Occipital lobe (tissue), 3 donors: ENCODE measurements at places on chromosomes 1 and 21.

DNA sequence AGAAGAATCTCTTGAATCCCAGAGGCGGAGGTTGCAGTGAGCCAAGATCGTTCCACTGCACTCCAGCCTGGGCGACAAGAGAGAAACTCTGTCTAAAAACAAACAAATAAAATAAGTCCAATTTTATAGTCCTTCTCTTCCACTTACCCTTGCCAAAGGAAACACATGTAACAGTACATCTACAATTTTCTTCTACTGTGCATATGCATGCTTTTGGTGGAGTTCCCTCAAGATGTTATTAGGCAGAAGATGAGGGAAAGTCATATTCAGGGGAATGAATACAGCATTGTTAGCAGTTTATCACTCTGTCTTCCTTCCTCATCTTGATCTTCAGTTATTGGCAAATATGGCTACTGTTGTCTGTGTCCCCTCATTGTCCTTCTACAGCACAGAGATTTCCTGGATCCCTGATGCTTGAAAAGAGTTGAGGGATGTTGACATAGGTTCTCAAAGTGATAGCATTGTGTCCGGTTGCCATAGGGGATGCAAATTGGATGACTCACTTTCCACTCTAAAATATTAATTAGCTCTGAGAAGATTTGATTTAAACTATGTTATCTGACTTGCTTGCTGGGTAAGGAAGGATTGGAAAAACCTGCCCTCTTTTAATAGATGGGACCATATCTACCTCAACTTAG is 1173.6 kb downstream of the KCNT2 start:
- DNase-seq: no peak

DNA sequence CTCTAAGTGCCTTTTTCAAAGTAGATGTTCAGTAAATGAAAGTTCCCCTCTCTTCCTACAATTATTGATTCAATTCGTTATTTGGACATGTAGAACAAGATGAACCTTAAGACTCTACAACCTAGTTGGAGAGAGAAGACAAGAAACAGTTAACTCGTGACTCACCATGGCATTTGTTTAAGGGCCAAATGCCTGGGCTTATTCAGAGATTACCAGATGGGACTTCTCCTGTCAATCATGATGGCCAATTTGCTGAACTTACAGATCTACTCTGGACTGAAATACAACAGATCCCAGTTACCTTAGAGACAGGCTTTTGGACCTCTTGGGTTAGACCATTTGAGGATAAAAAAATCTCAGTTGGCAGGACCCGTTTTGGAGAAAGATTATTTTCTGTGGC is 93.5 kb downstream of the C1orf94 start:
- no peak for DNase-seq

- DNase-seq: no peak
Measured at GRCh38 chr1:23421753-23422240, 2.8 kb downstream of the TCEA3 start.

GRCh38 chr1:51175278-51175677 is 60.8 kb upstream of the RNF11 start:
- DNase-seq: no peak

- no peak for DNase-seq
Measured at GRCh38 chr21:28932717-28933116, 60.0 kb downstream of the LTN1 start.

DNA sequence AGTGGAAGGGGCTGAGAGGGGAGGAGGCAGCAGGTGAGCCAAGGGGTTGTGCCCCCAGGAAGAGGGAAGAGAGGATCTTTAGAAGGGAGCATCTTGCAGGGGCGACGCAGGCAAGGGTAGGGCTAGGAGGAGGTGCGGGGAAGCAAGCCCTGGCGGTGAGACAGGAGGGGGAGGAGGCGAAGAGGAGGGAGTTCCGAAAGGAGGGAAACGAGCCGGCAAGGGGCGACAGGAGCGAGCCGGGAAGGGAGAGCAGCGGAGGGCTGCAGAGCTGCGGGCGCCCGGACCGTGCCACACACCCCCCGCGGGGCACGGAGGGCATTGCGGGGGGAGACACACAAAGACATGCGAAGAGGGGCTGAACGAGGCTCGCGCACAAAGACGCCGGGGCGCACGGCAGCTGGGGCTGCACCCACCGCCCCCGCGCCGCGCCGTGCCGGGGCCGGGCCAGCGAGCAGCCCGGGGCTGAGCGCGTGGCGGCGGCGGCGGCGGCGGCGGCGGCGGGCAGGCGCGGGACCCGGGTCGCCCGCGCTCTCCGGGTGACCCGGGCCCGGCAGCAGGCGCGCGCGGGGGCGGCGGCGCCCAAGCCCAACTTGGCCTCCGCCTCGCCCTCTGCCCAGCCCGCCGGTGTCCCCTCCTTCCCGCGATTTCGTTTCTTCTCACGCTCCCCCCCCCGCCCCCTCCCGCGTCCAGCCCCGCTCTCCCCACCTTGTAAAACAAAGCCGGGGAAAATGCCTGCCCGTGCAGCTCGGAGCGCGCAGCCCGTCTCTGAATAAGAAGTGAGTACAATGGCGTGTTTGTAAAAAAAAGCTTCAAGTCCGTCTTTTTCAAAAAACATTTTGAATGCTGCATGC is at the start of gene KCNK2:
Gene KCNK2 (plus strand): TSS at position 206 of the 851 bp plus-strand sequence. CDS start 649 bp downstream, outside the sequence.
- no peak for DNase-seq

DNA sequence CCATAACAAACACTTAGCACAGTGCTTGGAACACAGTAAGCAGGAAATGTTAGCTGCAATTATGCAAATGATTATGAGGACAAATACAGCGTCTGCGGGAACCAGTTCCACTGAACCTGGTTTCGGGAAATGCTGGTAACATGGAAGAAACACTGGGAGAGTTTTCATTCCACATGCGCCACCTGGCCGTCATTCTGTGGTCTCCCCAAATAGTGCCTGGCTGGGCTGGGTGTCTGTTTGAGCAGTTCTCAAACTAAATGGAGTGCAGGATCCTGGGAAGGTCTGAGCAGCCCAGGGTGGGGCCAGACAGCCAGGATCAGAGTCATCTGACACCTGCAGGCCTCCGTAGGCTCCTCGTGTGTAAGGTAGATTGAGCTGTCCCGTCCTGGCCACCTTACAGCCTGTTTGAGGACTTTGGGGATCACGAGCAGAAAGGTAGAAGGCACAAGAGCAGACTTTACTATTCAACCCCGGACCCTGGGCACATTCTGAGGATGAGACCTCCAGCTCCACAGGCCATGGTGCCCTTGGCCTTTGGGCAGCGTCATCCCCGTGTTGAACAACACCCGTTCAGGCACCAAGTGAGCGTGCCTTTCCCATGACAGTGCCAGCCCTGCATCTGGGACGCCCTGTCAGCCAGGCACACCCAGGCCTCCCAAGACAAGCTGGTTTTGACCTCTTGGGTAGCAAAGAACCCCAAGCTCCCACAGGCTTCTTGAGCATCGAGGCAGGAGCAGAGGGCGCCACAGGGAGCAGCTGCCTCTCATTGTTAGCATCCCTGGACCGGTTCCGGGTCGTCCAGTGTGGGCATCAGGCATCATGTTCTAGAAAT is 101.9 kb downstream of the PRDM2 start:
- no peak for DNase-seq

GRCh38 chr1:45015683-45016082 is 3.6 kb downstream of the UROD start:
- no peak for DNase-seq

- DNase-seq: no peak
Measured at GRCh38 chr1:18783705-18784481, 75.6 kb downstream of the TAS1R2 start.

GRCh38 chr1:182087719-182088350 is 26.3 kb upstream of the ZNF648 start:
- no peak for DNase-seq

DNA sequence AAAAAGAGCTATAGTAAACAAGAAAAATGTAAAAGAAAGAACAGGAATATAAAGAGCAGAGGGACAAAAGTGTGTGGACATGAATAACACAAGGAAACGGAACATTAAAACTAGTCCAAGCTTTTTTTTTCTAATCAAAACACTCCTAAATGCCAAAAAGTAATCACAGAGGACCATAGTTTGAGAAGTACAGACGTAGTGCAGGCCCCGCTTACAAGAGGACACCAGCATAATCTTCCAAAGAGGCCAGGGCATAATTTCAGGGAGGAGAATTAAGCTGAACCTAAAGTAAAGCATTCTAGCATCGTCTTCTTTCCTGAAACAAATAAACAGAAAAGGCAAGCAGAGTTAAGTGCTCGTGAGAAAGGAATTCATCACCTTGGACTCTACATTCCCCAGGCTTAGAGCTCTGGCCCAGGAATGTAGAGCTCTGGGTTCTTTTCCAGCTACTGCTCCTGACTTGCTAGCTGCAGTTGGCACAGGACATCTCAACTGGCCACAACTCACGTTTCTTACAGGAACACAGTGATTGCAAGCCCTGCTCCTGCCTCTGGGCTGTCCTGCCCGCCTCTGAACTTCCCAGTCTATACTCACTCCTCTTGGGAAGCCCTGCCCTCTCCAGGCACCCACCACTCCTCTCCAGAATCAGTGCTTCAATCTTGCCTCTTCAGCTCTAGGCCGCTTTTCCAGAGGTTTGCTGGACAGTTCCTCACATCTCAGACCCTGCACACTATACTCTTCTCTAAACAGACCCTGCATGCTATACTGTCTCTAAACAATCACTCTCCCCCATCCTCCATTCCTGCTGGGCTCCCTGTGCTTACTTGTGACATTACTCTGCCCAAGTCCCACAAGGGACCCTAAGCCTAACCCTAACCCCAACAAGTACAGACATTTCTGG is 9.8 kb downstream of the RGS8 start:
- DNase-seq: no peak

DNA sequence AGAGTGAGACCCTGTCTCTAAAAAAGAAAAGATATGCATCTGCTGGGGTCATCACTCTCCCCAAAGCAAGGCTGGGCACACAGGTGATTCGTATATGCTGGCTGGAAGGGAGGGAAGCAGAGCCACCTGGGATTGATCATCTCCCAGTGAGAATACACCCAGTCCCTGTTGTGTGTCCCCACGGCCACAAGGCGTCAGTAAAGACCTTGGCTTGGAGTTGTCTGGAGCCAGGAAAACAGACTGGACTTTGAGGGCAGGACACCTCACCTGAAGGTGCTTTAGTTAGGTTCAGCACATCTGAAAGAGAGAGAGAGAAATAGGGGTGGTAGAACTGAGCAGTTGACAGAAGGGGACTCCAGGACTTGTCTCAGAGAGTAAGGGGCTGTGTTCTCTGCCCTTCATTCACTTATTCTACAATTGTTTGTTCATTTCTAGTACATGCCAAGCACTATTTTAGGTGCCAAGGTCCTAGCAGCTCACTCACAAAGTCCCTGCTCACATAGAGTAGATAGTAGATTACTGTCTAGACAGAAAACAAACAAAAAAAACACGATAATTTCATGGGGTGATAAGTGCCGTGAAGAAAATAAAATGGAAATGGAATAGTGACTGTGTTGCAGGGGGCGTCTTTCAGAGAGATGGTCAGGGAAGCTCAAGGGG is 13.5 kb downstream of the CITED4 start:
- DNase-seq: peak; percentile 24

- no peak for DNase-seq
Measured at GRCh38 chr1:42692461-42692860, 10.2 kb downstream of the YBX1 start.

GRCh38 chr1:117295001-117295400 is 72.2 kb upstream of the MAN1A2 start:
- DNase-seq: no peak

GRCh38 chr1:224545571-224545970 is 70.5 kb upstream of the CNIH3 start:
- no peak for DNase-seq

- DNase-seq: no peak
Measured at GRCh38 chr1:117695796-117696490, 90.1 kb downstream of the TENT5C start.

DNA sequence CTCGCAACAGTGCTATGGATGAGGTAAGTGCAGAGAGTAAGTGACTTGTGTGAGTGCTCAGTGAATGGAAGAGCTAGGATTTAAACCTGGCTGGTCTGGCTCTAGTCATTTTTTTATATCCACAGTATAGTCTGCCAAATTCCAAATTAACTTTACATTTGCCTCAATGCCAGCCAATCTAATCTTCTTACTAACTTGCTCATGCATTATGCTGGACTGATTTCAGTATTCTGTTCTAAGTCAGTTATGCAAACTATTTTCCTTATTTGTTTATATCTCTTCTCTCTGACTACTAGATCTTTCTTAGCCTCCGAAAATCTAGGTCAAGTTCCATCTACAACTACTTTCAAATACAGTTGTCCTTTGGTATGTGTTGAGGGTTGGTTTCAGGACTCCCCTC is 133.3 kb downstream of the XPR1 start:
- DNase-seq: no peak

DNA sequence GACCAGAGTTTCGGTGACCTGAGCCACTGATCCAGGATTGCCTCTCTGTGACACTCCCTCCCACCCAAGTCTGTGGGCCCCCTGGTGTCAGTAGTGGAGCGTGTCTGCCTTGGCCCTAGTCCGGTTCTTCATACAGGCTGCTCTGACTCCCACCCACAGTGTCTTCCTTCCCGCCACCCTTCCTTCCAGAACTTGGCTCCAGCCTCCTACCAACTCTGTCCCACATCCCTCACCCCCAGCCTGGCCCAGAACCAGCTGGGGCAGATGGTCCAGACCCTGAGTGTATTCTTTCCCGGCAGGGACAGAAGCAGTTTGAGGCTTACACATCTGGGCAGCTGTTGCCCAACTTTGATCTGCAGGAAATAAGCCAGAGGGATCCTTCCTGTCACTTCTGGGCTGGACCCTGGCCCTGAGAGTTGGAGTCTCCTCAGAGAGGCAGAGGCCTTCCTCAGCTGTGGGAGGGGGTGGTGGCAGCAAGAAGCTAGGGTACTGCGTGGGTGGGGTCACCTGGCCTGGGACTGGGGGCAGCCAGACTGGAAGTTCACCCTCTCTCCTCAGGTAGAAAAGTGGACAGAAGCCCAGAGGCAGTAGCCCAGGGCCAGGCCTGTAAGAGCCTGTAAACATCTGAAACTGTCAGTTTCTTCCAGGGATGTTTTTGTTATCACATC is 43.1 kb upstream of the EPS8L3 start:
- DNase-seq: no peak

DNA sequence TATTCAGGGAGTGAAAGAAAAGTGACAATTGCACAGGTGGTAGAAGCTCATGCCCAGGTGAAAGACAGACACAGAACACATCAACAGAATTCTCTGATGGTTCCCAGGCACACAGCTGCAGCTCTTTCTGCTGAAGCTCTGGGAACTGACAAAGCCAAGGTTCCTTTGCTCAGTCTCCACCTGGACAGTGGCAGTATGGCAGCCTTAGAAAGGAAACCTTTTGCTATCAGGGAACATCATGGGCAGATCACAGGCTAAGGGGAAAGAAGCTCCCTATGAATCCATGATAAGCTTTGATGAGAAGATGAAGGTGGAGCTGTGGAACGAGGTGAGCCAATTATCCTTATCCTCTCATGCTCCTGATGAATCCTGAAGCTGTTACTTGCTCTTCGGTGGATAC is 1.2 kb downstream of the SPRR2B start:
- DNase-seq: no peak

DNA sequence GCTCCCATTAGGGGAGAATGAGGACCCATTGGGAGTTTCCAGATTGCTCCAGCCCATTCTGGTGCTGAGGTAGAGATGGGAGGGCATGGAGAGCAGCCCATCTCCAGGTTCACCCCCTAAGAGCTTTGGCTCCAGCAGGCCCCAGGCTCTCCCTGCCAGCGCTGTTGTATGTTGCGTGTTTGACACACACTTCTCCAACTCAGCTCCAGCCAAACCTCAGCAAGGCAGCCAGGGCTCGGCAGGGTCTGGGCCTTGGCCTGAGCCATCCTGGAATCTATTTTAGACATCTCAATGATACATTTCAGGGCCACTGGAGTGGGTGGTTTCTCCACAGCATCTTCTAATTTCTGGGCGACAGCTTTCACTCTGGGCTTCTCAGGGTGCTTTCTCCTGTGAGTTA is 117.0 kb downstream of the NAV1 start:
- DNase-seq: no peak

- peak; percentile 58 for DNase-seq
Measured at GRCh38 chr1:243482141-243483022, 226.5 kb downstream of the SDCCAG8 start.
